Right renal cortex interstitium (tissue), 3 donors: ENCODE measurements at places on chromosomes 7 and 10. TPM values are rescaled to one million over a fixed set of nuclear protein-coding genes. Genes with fewer than 3 reads are reported as not detected.

The CPA2 gene
- 0.34 TPM for polyA plus RNA-seq

The METTL27 gene
- polyA plus RNA-seq, result 12.2 TPM

The BUB3 gene
- 120 TPM for polyA plus RNA-seq

The THSD7A gene
- polyA plus RNA-seq, result 89.8 TPM

The CHPF2 gene
- polyA plus RNA-seq, result 21.4 TPM

The ZNF503 gene
- polyA plus RNA-seq, result 51.5 TPM

The FOXI2 gene
- polyA plus RNA-seq, result 1.7 TPM

The PNLIPRP1 gene
- not detected for polyA plus RNA-seq

The TRIL gene
- 51.9 TPM for polyA plus RNA-seq

The VWA2 gene
- polyA plus RNA-seq, result 2.1 TPM

The IGFBP1 gene
- 0.50 TPM for polyA plus RNA-seq

The AKR1E2 gene
- 11.3 TPM for polyA plus RNA-seq

The TMEM130 gene
- 4.0 TPM for polyA plus RNA-seq

The GTPBP10 gene
- 28.6 TPM for polyA plus RNA-seq

The OGDHL gene
- polyA plus RNA-seq, result 45.7 TPM

The UTF1 gene
- not detected for polyA plus RNA-seq

The GIMAP7 gene
- 20.1 TPM for polyA plus RNA-seq

The GATAD1 gene
- 36.3 TPM for polyA plus RNA-seq

The PLPP4 gene
- 6.2 TPM for polyA plus RNA-seq

The EXOC6 gene
- polyA plus RNA-seq, result 20.7 TPM

The TMEM26 gene
- polyA plus RNA-seq, result 6.3 TPM

The KCNIP2 gene
- 4.0 TPM for polyA plus RNA-seq

The UBTD1 gene
- 6.6 TPM for polyA plus RNA-seq

The FGL2 gene
- 104 TPM for polyA plus RNA-seq

The CFAP58 gene
- polyA plus RNA-seq, result 0.47 TPM

The RSPH10B2 gene
- polyA plus RNA-seq, result 1.1 TPM

The SPAG6 gene
- polyA plus RNA-seq, result 0.92 TPM

The ABCC2 gene
- polyA plus RNA-seq, result 9.8 TPM

The DDX21 gene
- 55.6 TPM for polyA plus RNA-seq

The LIPF gene
- polyA plus RNA-seq, result 0.14 TPM

The AMZ1 gene
- polyA plus RNA-seq, result 0.08 TPM

The FAM25C gene
- not detected for polyA plus RNA-seq

The THNSL1 gene
- 16.7 TPM for polyA plus RNA-seq

The CDNF gene
- 2.7 TPM for polyA plus RNA-seq

The FFAR4 gene
- polyA plus RNA-seq, result not detected

The EGFR gene
- 32.3 TPM for polyA plus RNA-seq

The NRCAM gene
- 24.1 TPM for polyA plus RNA-seq

The UNCX gene
- polyA plus RNA-seq, result 6.5 TPM

The DGKB gene
- 2.7 TPM for polyA plus RNA-seq

The SMC3 gene
- 97.6 TPM for polyA plus RNA-seq

The SPOCK2 gene
- polyA plus RNA-seq, result 147 TPM

The ASB10 gene
- not detected for polyA plus RNA-seq

The LIMK1 gene
- 22.5 TPM for polyA plus RNA-seq

The MEIG1 gene
- polyA plus RNA-seq, result 1.1 TPM

The FANK1 gene
- polyA plus RNA-seq, result 7.8 TPM
